Stimulated activated CD8-positive, alpha-beta memory T cell treated with anti-CD3 and anti-CD28 coated beads, Interleukin-4, amount 100 ng/mL, for 1 hour (primary cell): ENCODE measurements at places on chromosomes 6 and 20.

- no peak for DNase-seq
These were observed 14.8 kb upstream of the RPL7L1 start for GRCh38 chr6:42864602-42865001.

- no peak for DNase-seq
These were observed 33.0 kb downstream of the NUP153 start for GRCh38 chr6:17673543-17674254.

DNA sequence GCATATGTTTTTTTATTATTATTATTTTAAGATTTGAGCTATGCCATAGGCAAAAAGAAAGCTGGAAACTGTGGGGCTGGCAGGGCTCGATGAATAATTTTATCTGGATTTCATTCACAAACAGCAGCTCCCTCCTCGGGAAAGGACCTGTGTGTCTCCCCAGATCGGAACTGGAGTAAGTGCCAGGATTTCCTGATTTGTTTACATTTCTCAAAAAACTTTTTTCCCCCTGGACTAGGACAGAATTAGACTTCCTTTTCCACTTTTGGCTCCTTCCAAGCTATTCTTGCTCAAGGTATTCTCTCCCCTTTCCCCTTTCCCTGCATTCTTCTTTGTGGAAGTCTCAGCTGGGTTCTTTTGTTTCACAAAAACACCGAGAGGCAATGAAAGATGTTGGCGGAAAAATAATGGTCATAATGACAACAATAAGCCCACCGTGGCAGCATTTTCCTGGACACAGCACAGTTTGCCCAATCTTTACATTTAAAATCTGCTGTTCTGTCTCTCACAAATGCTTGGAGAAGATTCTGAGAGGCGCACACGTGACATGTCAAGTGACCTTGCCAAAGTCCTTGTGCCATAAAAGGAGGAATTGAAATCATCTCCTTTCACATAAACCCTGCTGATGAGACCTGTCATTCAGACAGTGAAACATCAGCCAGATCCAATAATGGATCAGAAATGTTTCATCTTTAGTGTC is 85.8 kb upstream of the PREP start:
- DNase-seq = no peak

DNA sequence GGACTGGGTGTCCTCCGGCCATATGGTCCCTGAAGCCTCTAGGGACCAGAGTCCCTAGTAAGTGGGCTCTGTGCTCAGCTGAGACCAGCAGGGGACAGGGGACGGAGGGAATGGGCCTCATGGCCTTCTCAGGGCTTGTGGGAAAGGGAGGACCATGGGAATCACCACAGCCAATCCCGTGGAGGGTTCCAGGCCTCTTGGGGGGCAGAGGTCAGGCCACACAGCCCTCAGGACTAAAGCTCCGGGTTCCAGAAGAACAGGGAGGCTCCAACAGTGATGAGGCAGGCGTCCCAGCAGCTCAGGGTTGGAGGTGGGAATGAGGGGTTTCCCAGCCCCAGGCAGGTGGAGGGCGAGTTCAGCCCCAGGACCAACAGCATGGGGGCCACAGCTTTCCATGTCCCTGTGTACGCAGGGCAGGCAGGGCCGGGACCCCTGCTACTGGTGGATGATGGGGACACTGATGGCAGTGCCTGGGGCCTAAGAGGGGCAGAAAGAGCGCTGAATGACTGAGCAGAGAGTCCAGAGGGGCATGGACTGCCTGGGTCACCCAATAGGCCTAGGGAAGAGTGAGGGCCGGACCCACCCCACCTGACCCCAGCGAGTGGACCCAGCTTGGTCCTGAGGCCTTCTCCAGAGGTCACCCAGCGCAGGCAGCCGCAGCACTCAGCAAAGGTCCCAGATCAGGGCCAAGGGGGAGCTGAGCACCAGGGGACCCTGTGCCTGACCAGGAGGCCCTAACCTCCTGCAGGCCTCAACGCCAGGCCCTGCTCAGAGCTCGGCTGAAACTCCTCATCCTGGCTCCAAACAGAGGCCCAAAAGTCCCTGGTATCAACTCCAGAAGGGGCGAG is 8.8 kb downstream of the MYL9 start:
- DNase-seq = no peak

DNA sequence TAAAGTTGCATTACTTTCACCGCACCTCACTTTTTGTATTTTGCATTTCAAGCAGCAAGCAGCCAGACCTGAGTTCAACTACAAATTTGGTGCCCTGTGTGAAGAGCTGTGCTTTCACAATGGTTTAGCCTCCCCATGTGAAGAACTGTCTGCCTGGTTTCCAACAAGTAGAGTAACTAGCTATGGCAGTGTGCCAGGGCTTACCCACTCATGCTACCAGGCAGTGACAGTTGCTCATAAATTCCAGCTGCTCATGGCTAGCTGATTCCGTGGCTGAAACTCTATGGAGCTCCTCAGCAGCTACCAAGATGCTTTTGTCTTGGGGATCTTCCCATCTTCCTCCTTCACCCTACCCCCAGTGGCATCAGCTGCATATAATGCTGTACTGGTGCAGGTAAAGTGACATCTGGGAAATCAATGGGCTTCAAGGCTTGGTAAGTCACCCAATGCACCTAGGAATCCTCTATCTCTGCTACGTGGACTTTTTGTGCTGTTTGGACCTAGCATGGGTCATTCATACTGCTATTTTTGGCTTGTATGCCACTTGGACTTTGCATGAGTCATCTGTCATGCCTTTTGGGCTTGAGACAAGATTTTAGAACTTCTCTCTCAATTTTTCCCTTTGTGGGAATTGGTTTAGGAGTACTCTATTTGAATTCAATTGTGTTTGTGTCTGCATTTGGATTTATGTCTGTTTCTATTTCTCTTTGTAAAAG is 176.5 kb upstream of the GJE1 start:
- DNase-seq = no peak

GRCh38 chr6:87959083-87959482 is 88.6 kb upstream of the SPACA1 start:
- DNase-seq = no peak

- no peak for DNase-seq
These were observed 43.9 kb upstream of the DEK start for GRCh38 chr6:18308070-18308735.
